ENCODE measurements at places on chromosomes 1 and 21.

DNA sequence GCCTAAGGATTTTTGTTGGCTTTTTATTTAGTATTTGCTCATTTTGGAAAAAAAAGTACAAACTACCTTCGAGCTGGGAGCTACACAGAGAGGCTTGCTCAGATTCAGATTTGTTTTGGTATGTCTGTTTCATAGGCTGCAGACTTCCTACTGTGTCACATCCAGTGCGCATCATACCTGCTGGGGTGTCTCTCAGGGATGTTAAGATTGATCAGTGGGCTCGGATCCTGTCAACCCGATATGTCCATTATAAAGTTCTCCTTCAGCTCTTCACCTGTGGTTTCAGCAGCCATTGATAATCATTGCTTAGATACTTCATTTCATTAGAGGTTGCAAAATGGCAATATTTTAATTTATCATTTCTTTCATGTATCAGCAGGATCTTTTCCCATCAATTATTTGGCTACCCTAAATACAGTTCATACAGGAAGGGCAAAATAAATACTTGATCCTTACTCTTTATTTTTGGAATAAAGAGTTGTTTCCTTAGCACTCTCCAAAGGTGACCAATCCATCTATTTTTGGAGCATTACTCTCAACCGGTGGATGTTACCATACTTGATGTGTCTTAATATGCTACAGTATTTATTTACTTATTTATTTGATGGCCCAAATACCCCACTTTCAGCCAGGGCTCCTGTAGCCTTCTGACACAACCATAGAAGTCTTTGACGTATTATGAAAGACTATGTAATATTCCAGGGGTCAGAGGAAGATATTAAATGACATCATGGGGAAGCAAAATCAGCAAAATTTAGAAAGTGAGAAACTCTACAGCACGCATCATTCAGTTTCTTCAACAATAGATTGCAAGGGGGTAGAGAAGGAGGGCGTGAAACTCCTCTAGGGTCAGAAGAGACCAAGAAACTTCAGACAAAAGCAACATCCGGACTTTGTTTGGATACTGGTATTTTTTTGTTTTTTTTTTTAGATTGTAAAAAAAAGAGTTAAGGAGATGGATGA lies 55.3 kb upstream of the HNRNPU start:
- peak; percentile 49 for DNase-seq

DNA sequence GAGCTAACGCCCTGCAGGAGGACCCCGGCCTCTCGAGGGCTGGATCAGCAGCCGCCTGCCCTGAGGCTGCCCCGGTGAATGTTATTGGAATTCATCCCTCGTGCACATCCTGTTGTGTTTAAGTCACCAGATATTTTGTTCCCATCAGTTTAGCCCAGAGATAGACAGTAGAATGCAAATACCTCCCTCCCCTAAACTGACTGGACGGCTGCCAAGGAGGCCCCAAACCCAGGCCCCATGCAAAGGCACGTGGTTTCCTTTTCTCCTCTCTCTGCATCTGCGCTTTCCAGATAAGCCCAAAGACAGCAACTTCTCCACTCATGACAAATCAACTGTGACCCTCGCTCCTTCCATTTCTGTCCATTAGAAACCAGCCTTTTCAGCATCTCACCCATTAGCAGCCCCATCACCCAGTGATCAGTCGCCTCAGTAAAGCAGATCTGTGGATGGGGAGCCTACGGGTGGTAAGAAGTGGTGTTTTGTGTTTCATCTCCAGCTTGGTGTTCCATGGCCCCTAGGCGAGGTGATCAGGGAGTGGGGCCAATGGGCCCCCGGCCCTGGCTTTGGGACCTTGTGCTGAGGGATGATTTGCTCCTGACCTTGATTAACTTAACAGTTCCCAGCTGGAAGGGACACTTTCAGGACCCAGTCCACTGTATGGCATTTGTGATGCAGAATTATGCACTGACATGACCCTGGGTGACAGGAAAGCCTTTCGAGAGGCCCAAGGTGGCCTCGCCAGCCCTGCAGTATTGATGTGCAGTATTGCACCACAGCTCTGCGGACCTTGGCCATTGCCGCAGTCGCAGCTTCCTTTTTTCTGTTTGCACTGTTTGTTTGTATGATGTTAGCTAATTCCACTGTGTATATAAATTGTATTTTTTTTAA lies 5.2 kb downstream of the NPPA start:
- DNase-seq: no peak

DNA sequence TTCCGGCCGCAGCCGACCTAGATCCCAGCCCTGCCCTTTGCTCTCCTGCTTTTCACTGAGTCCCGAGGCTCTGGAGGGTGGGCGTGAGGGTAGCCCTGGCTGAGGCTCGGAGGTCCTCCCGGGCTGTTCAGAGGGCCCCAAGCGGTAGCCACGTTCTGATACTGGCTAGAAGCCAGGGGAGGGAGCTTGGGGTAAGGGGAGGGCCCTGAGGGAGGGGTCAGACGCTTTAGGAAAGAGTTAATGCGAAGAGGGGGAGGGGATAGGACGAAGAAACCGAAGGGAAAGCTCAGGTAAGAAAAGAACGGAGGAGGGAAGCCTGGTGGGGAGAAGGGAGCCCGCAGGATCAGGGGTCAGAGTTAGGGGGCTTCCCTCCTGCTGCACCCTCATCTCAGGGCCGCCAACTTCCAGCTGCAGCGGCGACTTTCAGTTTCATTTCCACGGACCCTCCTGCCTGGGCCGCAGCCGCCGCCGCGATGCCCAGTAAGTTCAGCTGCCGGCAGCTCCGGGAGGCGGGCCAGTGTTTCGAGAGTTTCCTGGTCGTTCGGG lies at the start of gene MOV10:
MOV10 (plus strand) TSS at position 220 of the 546 bp plus-strand sequence; CDS start at position 474, 254 bp downstream.
- peak; percentile 80 for DNase-seq

GRCh38 chr1:217891966-217892365 lies 260.8 kb downstream of the SPATA17 start:
- no peak for DNase-seq

- no peak for DNase-seq
These were observed 14.2 kb upstream of the SPOCD1 start for GRCh38 chr1:31830065-31830464.

DNA sequence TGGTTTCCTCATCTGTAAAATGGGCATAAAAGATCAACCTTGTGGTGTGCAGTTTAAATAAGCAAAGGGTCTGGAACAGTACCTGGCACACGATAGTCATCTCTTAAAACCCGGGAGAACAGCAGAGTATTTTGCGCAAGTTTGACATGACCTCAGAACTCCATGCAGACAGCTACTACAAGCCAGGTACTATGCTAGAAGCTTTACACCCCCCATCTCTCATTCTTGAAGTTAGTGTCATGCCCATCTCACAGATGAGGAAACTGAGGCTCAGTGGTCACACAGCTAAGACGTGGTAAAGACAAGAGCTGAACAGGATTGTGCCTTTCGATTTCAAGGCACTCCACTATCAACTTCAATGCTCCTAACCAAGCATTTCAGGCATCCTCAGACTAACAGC lies 78.7 kb downstream of the CAPZB start:
- no peak for DNase-seq

- peak; percentile 9 for DNase-seq
These were observed 11.1 kb downstream of the TNNI3K start for GRCh38 chr1:74246315-74246714.

- no peak for DNase-seq
These were observed 595 bp downstream of the GLUL start for GRCh38 chr1:182391028-182391361.

- DNase-seq: no peak
These were observed 32.5 kb upstream of the RGS4 start for GRCh38 chr1:163036671-163037070.

GRCh38 chr1:180927348-180927747 lies 14.7 kb downstream of the KIAA1614 start:
- no peak for DNase-seq

- no peak for DNase-seq
These were observed 22.7 kb downstream of the KRTAP10-1 start for GRCh38 chr21:44517175-44517899.

DNA sequence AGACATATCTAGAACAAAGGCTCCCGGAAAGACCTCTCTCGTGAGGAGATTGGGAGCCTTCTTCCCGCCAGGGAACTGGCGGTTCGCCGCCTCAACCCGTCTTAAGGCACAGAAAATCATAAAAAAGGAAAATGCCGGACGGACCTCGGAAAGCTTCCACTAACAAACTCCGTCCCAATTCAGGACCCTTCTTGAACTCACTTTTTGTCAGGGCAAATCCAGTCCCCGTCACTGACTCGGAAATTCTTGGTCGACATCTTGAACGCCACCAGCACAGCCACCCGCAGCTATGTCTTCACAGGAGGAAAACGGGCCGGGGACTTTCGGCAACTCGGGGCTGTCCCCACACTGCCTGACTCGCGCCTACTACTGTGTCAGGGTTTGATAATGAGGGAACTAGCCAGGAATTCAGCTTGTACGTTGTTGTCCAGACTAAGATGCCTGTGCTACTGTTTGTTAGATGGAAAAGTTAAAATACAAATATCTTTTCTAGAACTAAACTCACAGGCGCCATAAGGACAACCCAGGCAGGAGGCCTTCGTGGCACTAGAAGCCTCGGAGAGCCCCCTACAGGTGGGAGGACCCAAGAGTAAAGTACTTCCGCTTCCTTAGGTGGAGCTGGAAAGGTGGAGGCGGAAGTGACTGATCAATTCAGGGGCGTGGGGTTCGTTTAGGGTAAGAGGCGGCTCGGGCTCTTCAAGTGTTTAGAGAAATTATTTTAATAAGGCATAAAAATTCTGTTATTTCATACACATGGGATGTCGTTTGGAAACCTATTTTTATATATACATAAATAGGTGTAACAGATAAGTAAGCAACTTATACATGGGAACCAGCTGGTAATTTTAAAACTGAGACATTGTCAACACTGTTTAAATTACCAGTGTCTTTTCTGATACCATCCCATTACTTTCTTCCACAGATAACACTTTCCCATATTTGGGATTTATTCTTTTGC lies at the start of gene ZRANB2:
ZRANB2 (minus strand) TSS at position 297 of the 958 bp plus-strand sequence; CDS start at position 257, 40 bp downstream.
- peak; percentile 98 for DNase-seq

DNA sequence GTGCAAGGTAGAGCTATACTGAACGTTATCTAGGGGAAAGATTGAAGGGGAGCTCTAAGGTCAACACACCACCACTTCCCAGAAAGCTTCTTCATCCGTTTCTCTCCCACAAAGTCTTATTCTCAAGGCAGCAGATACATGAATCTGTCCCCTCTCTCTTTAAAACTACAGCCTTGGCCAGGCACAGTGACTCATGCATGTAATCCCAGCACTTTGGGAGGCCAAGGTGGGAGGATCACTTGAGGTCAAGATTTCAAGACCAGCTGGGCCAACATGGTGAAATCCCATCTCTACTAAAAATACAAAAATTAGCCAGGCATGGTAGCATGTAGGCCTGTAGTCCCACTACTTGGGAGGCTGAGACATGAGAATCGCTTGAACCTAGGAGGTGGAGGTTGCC lies 8.1 kb downstream of the CYP4X1 start:
- no peak for DNase-seq

DNA sequence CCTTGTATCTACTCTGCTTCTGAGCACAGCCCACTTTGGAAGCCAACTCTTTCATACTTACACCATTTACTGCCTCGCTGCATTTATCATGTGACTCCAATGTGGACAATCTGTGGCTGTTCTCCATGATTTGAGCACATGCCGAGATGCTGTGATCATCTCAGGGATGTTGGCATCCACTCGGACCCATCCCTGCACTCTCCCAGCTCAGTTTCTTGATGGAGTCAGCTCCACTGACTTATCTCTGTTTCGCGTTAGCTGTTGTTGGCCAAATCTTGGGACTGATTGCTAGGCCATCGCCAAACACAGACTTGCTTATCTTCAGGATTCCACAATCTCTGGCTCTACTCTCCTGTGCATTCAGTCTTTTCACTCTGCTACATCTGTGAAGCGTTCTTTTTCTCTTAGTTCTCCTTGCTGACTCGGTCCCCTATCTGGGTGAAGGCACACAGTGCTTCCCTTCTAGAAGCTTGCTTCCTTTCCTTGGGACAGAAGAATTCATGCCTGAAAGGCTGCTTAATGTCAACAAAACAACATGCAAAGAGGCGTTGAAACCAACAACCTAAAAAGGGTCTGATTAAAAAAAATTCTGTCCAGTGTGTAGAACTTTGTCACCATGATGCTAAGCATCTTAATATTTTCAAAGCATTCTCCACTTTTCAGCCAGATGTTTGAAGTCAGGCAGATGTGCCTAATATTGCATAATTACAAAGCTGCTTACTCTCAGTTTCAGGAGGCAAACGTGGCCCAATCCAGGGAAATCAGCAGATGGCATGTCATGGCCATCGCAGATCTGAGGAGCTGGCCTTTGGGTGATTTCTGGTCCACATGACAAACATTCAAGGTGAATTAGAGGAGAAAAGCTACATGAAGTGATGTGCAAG lies 120.7 kb downstream of the NGF start:
- no peak for DNase-seq

DNA sequence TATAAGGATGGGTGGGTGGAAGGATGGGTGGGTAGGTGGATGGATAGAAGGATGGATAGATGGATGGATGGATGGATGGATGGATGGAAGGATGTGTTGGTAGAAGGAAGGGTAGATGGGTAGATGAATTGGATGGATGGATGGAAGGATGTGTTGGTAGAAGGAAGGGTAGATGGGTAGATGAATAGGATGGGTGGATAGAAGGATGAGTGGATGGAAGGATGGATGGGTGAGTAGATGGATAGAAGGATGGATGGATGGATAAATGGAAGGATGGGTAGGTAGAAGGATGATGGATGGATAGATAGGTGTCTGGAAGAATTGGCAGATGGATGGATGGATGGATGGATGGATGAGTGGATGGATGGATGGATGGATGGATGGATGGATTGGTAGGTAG lies 6.0 kb downstream of the MASP2 start:
- DNase-seq: no peak

- peak; percentile 21 for DNase-seq
These were observed 88.4 kb downstream of the GTF2B start for GRCh38 chr1:88802950-88803349.

DNA sequence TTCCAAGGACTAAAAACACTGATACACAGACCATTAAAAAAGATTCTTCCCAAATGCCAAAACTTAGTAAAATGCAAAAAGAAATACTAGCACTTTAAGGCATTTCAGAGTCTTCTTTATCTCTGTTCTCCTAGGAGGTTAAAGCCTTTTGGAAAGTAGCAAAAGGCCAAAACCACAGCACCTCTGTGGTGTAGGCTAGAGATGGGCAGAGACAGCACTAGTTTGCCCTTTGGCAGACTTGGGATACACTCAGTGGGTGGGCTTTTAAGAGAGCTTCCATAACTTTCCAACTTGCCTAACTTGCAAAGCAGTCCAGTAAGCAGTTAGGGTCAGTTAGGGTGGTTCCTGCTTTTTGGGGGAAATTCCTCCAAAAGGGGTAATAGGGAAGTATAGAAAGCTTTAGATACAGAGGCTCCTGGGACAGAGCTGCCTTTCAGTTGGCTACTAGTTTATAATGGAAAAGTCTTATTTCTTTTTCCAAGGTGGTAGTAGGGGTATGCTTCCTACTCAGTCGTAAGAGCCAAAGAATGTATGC lies 17.9 kb upstream of the PTCH2 start:
- no peak for DNase-seq

- DNase-seq: no peak
These were observed 13.0 kb downstream of the SESN2 start for GRCh38 chr1:28272215-28272852.

- no peak for DNase-seq
These were observed 4.0 kb upstream of the BRWD1 start for GRCh38 chr21:39317134-39318090.

Data from myocyte (in vitro differentiated cells).